ENCODE measurements at places on chromosomes 6 and 20.

GRCh38 chr20:59828125-59829053 is 105.0 kb downstream of the SYCP2 start:
- DNase-seq, result peak; percentile 11

GRCh38 chr6:141492521-141493284 is 640.0 kb upstream of the GJE1 start:
- no peak for DNase-seq

DNA sequence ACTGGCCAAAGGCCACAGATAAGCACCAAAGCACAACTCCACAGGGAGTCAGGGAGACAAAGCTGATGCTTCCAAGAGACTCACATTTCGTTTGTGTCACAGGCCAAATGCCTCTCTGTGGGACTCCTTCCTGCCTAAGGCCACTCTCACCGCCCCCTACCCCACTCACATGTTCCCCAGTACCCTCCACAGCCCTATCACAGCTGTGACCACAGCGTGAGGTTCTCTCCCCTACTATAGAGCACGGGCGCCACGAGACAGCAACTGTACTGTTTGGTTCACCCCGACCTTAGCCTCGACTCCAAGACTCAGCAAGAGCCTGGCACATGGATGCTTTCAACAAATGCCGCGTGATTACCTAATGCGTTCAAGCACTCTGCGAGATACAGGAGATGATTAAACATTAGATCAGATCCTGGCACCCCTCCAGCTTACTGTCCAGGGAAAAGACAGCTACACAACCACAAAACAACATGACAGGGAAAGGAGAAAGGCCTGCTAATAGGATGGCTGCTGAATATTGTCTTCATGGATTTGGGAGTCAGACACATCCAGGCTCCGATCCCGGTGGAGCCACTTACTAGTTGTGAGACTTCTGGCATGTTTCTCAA is 105.5 kb downstream of the AGPAT4 start:
- DNase-seq, result no peak

DNA sequence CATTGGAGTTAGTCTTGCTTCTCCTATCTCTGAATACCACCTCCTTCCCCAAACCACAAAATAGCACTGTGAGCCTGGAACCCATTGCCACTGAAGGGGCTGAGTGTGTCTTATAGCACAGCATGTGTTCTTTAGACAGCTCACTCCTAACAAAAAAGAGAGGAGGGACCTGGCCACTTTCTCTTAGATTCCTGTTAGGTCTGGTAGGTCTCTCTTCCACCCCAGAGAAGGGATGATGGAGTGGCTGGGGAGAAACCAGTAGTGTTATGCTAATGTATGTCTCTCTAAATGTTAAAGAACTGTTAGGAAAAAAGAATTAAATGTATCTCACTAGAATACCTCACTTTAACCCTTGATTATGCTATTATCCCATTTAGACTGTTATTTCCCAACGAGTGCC is 340.3 kb downstream of the EPHA7 start:
- DNase-seq, result no peak

GRCh38 chr6:166484863-166485262 is 101.6 kb downstream of the RAMACL start:
- no peak for DNase-seq

- no peak for DNase-seq
Measured at GRCh38 chr6:85283436-85283835, 166.4 kb upstream of the NT5E start.

GRCh38 chr6:36050947-36051710 is 23.5 kb downstream of the MAPK14 start:
- DNase-seq, result no peak

GRCh38 chr6:111789598-111789997 is 83.7 kb downstream of the FYN start:
- DNase-seq, result no peak

GRCh38 chr20:44248410-44248759 is 1.3 kb downstream of the GDAP1L1 start:
- no peak for DNase-seq

- no peak for DNase-seq
Measured at GRCh38 chr6:3884007-3884745, 35.0 kb downstream of the FAM50B start.

DNA sequence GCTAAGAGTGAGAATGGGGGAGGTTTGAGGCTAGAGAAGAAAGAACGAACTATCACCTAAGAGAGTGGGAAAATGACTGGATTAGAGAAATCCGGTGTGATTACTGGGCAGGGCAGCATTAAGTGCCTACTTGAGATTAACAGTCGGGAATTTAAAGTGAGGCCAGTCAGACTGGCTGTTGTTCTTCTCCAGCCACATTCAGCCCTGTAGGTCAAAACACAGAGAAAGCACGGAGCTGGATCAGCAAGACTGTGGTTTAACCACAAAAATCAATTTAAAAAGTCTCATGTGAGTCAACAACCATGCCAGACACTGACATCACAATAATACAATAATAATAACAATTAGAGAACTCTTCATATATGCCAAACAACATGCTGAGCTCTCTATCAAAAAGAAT is 301.9 kb upstream of the SGK1 start:
- no peak for DNase-seq

- no peak for DNase-seq
Measured at GRCh38 chr6:30592287-30592686, 21.0 kb downstream of the ABCF1 start.

GRCh38 chr6:116450185-116450710 is 10.9 kb upstream of the CALHM6 start:
- DNase-seq, result no peak

DNA sequence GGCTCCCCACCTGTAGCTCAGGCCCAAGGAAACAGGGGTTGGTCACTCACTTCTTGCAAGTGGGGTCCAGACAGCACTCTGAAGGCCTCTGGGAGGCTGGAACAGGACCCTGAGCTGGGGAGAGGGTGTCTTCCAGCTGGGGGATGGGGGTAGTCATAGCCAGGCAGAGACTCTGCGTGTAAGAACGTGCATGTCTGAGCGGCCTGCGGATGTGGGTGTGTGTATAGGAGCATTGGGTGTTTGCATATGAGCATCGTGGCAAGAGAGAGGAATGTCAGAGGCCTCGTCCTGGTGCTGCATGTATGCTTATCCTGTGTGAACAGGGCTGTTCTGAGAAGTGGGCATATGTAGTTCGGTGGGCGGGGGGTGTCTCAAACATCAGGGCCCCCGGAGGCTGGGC is 12.1 kb downstream of the BPIFB3 start:
- no peak for DNase-seq

DNA sequence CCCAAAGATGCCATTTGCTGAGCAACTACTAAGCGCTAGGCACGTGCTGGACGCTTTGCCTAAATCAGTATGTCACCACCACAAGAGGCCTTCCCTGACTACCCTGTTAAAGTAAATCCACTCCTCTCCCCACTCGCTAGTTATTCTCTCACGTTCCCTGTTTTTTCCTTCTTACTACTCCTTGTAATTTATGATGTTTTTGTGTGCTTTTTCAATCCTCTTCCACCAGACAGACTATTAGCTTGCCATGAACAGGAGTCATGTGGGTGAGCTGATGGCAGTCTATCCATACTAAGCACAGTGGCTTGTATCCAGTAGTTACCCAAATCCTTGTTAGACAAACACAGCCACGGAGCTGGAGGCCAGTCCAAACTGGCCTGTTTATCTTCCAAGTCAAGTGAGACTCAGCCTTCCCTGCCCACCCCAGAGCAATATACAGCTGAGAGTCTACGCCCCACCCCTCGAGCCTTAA is 41.2 kb downstream of the C6orf132 start:
- no peak for DNase-seq

GRCh38 chr20:2212456-2213015 is 83.3 kb upstream of the TGM3 start:
- DNase-seq, result no peak

GRCh38 chr20:17463711-17464110 is 67.5 kb downstream of the BFSP1 start:
- DNase-seq, result no peak

DNA sequence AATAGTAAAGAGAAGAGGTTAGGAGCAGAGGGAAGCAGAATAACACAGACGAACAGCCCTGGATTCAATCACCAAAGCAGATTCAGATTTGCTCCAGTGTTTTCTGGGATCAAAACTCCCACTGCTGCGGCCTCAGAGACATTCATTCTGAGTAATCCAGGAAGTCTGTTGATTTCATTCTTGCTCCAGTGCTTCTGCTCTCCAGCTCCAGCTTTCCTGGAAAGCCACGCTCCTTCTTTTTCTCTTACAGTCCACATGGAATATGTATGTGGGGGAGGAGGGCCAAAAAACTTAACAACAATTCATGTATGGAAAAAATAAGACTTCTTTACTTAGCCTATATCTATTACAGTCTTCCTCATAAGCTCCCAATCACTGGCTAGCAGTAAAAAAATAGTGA is 26.4 kb upstream of the UST start:
- DNase-seq, result no peak

GRCh38 chr6:41654151-41654697 is 16.0 kb downstream of the MDFI start:
- no peak for DNase-seq

- no peak for DNase-seq
Measured at GRCh38 chr20:14562981-14563380, 225.6 kb upstream of the FLRT3 start.

- peak; percentile 47 for DNase-seq
Measured at GRCh38 chr20:57481281-57481711, 43.6 kb downstream of the CTCFL start.

DNA sequence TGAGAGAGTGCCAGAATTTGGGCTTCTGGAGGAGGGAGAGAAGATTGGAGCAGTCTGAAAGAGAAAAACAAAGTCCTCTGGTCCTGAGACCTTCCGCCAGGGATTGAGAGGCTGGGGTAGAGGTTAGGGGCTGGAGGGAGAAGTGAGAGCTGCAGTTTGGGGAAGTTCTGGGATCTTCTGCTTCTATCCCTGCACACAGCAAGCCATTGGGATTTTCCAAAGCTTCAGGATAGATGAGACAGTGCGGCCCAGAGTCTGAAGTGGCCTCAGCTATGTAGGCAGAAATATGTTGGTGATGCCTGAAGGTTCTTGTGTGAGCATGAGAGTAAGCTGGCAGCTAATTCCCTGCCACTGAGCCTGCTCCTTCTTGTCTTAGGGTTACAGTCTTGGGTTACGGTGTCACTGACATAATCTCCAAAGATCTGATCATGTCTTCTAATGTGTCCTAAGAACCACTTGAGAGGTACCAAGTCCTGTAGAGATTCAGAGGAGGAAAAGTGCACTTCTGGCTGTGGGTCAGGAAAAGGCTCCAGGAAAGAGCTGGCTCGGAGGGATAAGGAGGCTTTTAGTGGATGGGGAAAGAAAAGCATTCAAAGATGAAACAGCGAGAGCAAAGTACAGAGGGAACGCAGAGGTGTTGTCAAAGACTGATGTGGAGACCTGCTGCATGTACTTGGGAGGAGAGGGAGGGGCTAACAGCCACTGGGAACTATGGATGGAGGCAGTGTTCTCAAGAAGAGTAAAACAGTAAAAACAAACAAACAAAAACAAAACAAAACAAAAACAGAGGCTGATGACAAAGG is 131.1 kb upstream of the MYLIP start:
- DNase-seq, result no peak

DNA sequence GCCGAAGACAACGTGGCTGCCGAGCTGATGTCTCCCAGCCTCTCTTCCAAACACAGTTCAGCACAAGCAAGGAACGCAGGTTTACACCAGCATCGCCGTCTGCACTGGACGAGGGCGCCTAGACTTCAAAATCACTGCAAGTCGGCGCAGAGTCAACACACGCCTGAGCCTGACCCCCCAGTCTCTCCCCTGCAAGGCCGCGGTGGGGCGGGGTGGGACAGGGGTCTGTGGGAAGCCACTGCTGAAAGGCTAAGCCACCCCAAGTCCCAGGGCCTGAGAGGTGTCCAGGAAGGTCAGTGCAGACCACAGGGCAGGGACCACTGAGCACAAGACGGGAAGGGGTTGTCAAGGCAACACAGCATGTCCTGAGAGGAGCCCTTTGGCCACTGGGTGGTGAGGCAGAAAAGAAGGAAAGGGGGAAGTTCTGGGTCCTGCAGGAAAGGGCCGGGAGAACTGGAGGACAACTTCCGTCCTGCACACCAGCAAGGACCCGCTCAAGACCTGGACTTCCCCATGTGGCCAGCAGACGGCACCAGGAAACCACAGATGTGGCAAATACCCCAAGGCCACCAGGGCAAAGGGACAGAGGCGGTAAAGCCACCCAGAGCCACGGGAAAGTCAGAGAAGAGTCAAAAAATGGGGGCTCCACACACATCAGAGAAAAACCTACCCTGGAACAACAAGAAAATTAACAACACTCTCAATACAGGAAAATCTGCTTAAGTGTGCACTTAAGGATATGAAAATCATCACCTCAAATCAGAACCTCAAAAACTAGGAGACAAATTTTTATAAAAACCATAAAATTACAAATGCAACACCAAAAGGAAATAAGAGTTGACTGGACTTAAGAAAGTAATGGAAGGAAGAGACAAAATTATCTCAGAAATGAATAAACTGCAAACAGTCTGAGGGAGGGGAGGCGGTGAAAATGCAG is 84.8 kb downstream of the TAF4 start:
- DNase-seq, result no peak

DNA sequence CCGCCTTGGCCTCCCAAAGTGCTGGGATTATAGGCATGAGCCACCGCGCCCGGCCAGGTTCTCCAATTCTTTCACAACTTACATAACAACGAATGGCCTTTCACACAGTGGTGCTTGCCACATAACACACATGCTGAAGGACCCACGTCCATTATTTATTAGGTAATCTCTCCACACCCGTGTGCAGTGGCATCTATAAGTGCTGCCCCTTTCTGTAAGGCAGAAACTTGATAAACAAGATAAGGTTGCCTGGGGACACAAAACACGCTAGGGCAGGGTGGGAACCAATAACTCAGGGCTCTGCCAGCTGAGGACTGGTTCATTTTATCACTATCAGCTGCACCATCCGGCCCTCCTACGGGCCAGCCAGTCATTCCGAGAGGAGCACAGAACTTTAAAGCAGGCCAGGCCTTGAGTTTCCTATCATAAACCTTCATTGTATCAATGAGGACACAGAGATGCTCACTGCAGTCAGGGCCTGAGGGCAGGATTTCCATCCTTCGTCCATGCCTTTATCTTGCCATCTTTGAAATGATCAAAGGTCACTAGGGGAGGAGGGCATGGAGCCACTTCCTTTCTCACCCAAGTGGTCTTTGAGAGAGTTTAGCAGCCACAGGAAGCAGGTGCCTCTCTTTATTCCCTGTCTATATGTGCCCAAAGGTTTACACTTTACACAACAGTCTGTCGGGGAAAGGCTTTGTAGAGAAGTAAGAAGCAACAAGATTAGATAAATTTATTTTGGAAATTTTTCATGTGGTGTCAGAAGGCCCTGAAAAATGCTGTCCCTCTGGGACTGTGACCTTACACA is 37.6 kb downstream of the GPLD1 start:
- no peak for DNase-seq

- peak; percentile 68 for DNase-seq
Measured at GRCh38 chr20:35617397-35618262, 2.0 kb downstream of the SPAG4 start.

- DNase-seq, result peak; percentile 58
Measured at GRCh38 chr6:7723041-7723447, 2.9 kb upstream of the BMP6 start.

DNA sequence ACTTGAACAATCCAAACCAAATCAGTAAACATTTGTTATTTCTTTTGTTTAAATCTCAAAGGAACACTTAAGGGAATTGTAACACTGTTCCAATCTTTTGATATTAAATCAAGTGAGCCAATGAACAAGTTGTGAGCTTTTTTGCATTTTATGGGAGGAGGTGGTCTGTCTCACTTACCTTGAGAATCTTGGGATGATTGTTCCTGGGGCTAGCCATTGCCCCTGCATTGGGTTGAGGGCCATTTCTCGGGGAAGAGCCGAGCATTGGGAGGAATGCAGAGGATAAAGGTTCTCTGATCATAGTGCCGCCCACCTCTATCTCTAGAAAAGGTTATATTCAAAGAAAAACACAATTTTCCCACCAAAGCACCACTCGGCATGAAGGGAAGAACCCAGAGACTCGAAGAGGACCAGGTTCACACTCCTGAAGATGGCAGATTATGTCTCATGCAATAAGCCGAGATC is 13.8 kb upstream of the TFB1M start:
- DNase-seq, result no peak
